ENCODE measurements at places on chromosomes 12 and 14. TPM values are rescaled to one million over a fixed set of nuclear protein-coding genes. Genes with fewer than 3 reads are reported as not detected.

DNAJC22 gene
- 0.92 TPM for total RNA-seq

SOAT2 gene
- total RNA-seq = not detected

NXPH4 gene
- total RNA-seq = 4.4 TPM

DNAH10 gene
- total RNA-seq = 5.3 TPM

PSMD9 gene
- total RNA-seq = 15.7 TPM

TAS2R19 gene
- 7.6 TPM for total RNA-seq

TMEM120B gene
- total RNA-seq = 8.5 TPM

SAMD15 gene
- total RNA-seq = 20.8 TPM

WSCD2 gene
- total RNA-seq = 20.5 TPM

OGFOD2 gene
- 6.9 TPM for total RNA-seq

CELA1 gene
- not detected for total RNA-seq
